ENCODE measurements at places on chromosomes 3 and 15.
A peak's percentile ranks its signal among the peaks of the same experiment; 100 is the strongest.

GRCh38 chr3:182405759-182406158, 387.5 kb upstream of the ATP11B start:
- DNase-seq = no peak

- DNase-seq = peak; percentile 49
Measured at GRCh38 chr15:69893863-69894262, 203.9 kb downstream of the TLE3 start.

- no peak for DNase-seq
Measured at GRCh38 chr15:32105258-32106241, 75.2 kb downstream of the CHRNA7 start.

DNA sequence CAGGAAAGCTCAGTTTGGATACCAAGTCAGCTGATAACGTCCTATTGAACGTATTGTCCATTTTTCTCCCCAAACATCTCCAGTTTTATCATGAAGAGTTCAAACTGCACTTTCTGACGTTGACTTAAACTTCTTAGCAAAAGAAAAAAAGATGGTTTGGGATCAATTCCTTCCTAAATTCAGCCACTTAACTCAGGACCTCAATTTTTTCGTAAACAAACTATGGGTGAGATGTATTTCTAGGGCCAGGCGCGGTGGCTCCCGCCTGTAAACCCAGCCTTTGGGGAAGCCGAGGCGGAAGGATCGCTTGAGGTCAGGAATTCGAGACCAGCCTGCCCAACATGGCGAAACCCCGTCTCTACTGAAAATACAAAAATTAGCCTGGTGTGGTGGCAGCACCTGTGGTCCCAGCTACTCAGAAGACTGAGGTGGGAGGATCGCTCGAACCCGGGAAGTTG, 464 bp upstream of the MRPS25 start:
- DNase-seq = no peak

DNA sequence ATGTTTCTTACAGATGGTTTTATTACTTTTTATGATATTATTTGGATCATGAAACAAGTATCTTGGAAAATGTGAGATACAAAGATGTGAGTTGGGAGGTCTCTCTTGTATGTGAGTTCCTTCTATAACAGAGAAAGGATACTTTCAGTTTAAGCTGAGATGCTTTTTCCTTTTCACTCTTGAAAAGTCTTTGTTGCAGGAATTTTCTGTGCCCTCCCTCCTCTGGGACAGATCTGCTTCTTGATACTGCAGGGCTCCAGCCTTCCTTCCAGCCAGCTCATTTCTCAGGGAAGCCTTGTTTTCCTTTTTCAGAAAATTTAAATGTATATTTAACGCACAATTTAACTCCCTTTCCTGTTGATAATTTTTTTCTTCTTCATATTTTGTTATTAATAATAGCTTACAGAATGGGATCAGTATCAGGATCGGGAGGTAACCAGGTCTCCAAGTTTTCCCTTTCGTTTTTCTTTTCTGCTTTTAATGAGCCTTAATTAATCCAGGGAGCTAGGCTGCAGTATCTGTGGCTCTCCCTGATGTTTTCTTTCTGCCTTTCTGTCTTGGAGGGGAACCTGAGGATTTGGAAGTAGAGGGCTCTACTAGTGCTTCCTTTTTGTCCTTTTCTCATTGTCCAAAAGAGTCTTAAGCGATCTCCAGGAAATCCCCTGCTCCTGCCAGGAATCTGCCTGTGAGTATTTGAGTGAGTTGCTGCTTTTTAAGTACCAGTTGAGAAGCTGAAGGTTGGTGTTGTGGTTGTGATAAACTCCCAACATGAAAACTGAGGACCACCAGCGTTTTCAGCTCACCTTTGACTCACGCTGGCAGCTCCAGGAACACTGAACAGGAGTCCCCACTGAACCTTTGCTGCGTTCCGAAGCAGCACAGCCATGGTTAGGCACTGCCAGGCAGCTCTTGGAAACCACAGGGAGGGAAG, 105.7 kb downstream of the IGF1R start:
- no peak for DNase-seq

Measured in skeletal muscle cell (primary cell).